ENCODE measurements at places on chromosomes 7 and 10.
A peak's percentile ranks its signal among the peaks of the same experiment; 100 is the strongest.

GRCh38 chr10:47311932-47312662 lies 10.2 kb upstream of the GDF2 start:
- DNase-seq, result peak; percentile 92

GRCh38 chr10:13750299-13751190 lies 163.8 kb downstream of the PRPF18 start:
- DNase-seq, result no peak

GRCh38 chr10:92419740-92420545 lies 129.0 kb downstream of the MARCHF5 start:
- no peak for DNase-seq

DNA sequence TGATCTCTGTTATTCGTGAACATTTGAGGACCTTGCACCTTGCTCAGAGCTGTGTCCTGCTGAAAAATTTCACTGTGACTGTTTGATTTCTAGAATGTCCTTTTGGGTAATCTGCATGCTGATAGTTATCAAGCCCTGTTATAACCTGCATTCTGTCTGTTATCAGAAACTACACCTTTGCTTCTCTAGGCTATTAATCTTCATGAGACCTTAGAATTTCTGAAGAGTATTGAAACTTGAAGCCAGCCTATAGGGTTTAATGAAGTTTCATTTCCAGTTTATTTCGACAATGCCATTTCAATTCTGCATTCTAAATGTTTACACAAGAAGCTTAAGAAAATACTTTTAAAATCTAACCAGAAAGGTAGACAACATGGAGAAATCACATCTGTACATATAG lies 856.2 kb downstream of the SORCS1 start:
- DNase-seq, result no peak

DNA sequence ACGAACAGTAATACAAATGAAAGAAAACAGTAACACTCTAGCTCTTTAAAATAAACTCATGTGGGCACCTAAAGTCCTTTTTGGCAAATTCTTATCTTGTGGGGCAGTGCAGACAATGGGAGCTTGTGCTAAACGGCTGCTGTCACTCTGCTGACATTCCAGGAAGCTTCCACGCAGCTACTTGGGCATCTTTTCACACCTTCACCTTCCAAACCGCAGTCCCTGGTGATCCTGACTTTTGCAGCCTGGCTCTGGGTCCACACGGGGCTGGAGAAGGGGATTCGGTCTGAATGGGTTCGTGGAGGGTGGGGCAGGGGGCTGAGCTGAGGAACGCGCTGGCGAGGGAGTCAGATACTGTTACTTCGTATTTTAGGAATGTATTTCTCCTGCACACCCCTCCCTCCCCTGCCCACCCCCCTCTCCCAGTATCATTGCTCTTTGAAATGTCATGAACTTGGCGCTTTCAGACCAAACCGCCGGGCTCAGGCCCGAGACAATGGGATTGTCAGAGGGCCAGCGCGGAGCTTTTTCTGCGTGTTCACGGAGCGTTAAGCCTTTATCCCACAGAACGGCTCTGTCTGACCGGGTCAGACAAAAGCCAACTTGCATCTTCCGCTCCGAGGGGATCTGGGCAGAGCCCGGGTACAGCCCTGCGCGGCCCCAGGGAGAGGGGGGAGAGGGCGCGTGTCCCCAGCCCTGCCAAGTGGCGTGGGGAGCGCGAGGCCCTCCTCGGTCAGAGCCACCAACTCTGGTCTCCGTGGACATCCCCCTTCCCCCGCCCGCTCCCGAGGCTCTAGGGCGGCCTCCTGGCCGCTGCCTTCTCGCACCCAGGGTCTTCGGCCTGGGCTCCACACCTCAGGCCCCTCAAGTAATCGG lies 76.7 kb upstream of the EN2 start:
- DNase-seq, result no peak

- DNase-seq, result no peak
These were observed 196.7 kb upstream of the TMEM72 start for GRCh38 chr10:44714451-44714850.

- no peak for DNase-seq
These were observed 251.1 kb upstream of the KAT6B start for GRCh38 chr10:74575191-74575720.

DNA sequence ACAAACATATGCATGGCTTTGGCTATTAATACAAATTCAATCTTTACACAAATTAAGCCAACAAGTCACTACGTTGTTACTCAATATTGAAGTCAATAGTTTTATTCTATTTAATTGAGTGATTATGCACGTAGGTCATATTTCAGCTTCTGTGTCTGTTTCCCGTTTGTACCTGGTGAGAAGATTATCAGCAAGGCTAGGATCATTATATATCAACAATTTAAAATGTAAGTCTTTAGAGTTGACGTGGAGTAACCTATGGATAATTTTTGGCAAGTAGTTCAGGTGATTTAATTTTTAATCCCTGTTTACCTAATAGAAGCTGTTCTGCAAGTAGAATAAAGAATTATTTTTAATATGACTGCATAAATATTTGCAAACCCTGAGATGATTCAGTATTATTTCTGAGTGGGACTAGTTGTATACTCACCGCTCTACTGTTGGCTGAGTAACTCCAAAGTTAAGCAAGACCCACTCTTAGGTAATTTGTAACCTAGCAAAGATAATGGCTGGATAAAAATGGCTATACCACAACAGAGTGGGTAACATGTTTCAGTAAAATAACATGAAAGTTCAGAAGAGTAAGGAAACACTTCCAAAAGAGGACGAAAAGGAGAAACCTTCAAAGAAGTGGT lies 161.0 kb downstream of the HGF start:
- DNase-seq, result no peak

DNA sequence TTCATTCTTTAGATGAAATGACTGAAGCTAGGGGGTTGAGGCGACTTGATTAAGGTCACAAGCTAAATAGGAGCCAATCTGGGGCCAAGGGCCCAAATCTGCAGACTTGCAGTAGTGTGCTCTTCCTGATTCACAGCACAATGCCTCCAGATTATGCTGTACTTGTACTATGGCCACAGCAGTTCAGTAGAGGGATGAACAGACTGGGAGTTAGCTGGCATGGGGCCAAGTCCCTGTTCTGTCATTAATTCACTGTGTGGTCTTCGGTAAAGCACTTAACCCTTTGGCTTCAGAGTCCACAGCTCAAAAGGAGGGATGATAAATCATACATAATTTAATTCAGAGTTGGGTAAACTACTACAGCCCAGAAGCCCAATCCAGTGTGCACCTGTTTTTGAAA lies 196.8 kb downstream of the XPNPEP1 start:
- DNase-seq, result no peak

DNA sequence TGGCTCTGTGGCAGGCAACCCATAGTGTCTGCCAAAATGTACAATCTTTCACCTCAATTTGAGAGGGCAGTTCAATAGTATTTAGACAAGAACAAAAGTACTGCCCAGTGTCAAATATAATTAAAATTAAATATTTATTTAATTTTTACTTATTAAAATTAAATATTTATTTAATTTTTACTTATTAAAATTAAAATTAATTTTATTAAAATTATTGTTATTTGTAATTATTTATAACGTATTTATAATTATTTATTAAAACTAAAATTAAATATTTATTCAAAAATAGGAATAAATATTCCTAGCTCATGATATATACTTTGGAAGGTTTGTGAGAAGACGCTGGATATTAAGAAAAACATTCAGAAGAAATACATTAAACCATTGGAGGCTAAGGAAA lies 93.7 kb upstream of the CAV2 start:
- DNase-seq, result no peak

DNA sequence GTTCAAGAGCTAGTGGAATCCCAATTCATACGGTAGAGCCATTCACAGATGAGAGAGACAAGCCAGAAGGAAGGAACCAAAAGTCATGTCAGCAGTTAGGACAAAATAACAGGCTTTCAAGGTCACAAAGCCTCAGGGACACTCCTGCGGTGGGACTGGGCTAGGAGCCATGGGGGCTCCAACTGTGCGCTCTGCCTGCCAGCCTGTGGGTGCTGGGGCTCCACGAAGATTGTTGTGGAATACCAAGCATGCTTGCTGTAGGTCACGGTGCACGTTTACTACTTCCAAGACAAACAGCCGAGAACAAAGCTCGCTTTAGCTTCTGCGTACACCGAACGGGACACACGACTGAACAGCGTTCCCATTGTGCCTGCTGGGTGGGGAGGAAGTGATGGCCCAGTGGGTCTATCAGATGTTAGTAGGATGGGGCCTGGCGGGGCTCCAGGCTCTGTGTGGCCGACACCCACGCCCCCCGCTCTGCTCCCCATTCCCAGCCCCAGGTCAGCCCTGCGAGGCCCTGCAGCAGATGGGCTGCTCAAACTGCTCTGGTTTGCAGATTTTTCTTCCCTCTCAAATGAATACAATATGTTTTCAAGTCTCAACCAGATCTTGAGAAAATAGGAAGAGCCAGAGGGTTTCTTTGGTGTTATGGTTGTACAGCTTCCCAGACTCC lies 158.9 kb downstream of the EGFR start:
- peak; percentile 46 for DNase-seq

DNA sequence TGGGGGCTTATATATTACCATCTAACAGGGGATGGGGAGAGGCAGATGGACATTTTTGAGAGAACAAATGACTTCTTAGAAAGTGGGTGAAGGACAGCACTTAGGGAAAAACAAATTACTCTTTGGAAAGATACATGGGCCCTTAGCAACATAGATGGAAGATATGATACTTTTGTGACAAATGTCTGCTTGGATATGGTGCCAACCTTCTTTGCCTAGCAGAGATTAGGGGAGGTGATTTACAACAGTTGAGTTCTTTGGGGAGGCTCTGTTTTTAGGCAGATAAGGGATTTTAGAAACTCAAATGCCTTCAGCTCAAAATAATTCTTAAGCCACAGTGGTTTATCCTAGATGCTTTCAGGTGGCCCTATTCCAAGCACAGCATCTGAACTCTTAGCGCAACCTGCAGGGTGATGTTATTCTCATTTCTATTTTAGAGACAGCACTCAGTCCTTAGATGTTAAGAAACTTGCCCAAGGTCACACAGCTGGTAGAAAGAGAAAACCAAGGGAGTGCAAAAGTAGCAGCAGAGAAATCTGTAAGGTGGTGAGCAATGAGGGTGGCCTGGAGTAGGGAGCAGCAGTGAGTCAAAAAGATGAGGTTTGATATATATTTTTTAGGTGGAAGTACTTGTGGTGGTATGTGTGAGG lies 75.1 kb upstream of the KMT2E start:
- DNase-seq, result no peak

DNA sequence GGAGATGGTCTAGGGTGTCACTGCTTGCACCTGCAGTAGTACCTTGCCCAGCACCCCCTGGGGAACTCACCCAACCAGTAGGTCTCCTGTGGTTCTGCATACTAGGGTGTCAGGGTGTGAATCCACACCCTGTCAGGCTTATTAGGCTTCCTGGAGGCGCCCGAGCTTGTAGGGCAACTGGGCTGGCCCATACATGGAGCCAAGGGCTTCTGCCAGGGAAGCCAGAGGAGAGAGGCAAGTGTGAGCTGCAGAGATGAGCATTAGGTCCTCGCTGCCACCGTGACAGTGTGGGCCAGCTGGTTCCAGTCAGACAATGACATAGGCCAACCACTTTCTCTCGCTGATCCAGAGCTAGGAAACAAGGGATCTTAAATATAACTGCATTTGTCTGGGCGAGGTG lies 11.2 kb downstream of the MXI1 start:
- no peak for DNase-seq

DNA sequence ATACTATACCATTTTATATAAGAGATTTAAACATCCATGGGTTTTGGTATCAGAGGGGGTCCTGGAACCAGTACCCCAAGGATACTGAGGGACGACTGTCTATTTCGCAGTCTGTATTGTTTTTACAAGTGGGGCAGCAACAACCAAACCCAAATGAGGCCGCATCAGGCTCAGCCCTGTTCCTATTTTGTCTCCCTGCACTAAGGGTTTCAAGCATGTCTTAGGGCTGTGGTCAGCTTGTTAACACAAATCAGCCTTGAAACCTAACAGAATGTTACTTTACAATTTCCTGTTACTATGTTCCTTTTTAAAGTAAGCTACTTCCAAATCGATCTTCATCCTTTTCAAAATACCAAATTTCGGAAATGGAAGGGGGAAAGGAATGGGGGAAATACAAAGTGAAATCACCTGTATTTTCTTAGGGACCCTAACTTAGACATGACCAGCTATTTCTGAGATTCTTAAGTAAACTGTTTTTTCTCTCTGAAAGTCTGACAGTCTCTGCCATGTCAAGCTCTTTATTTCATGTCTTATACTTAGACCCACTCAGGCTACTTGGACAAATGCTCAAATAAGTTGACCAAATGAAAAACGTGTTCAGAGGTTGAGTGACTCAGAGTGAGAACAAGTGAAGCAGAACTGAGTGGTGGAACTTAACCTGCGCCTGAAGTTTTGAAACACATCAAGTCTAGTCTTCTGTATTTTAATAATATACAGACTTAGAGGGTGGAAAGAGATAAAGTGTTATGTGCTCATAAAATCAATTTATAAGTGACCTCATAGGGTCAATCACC lies 75.8 kb downstream of the C1GALT1 start:
- no peak for DNase-seq

GRCh38 chr10:37752334-37752875 lies 105.0 kb downstream of the ZNF248 start:
- no peak for DNase-seq

DNA sequence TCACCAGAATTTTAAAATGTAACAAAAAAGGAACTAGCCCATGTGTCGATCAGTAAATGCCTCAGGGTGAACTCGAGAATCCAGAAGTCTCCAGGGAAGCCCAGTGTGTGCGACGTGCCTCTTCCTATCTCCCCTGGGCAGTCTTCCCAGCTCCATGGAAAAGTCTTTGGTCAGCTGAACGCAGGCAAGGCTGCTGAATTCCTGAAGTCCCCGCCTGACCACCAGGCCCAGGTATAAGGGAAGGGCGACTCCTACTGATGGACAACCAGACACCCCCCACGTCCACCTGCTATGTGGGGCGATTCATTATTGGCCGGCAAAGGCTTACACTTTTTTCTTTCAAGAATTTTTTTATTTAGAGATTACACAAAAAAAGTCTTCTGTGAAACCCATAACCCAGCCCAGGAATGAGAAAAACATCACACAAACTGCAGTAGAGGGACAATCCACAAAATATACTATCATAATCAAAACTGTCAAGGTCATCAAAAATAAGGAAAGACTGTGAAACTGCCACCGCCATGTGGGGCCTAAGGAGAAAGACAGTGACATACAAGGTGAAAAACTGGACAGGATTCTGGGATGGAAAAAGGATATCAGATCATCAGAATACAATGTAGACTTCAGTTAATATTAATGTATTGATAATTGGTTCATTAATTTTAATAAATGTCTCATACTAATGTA lies 93.5 kb downstream of the CTBP2 start:
- no peak for DNase-seq

GRCh38 chr10:13971601-13972475 lies 358.9 kb downstream of the FRMD4A start:
- no peak for DNase-seq

DNA sequence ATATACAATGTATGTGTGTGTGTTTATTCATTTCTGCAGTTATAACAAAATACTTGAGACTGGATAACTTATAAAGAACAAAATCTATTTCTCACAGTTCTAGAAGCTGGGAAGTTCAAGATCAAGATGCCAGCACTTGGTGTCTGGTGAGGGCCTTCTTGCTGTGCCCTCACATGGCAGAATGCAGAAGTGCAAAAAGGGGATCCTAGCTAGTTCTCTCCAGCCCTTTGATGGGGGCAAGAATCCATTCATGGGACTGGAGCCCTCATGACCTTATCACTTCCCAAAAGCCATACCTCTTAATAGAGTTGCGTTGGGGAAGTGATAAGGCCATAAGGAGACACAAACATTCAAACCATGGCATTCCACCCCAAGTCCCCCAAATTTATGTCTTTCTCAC lies 8.4 kb downstream of the GRB10 start:
- no peak for DNase-seq
